ENCODE measurements at places on chromosomes 2 and 18. TPM values are rescaled to one million over a fixed set of nuclear protein-coding genes. Genes with fewer than 3 reads are reported as not detected.

BOLL gene
- total RNA-seq: not detected

CERKL gene
- 0.85 TPM for total RNA-seq

SCG2 gene
- 0.62 TPM for total RNA-seq

DNA sequence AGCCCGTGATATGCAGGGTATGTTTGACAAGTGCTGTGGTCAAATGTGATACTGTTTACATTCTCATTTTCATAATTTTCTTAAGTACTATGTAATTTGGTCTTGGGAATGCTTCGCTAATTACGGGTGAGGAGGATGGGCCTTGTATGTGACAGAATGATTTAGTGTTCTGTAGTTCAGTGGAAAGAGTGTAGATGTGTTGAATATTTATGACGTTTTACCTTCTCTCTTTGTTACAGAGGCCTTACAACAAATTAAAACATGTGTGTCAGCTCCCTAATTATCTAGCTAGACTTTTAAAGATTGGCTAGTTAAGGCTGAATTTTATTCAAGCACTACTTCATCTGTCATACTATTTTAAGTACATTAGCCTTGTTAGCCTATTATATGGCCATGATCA lies 10.6 kb upstream of the CHRNA1 start:
- no peak for DNase-seq

DNA sequence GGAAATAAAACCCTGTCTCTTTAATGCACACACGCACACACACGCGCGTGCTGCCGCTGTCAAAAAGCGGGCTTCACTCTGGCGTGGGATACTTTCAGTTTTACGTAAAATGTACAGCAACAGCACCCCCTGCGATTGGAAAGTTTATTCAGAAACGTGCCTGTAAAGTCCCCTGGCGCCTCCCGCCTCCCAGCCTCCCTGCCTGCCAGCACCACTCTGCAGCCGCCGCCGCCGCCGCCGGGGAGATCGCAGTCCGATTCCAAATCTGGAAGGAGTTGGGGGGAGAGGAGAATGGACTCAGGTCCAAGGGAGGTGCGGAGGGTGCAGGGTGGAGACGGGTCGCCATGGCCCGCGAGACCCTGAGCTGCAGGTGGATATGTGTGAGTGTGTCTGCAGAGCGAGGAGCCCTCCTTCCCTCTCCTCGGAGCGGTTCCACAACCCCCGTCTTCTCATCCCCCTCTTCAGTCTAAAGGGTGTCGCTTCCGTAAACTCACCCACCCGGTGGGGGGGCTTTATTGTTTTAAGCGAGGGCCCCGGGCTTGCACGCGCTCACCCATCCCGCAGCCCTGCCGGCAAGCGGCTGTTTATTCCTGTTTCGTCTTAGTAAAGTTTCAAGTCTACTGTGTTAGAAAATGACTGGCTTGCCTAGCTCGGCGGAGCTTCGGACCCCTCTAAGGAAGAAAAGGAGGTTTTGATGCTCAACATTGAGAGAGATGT lies 1.8 kb upstream of the BCL11A start:
- peak; percentile 76 for DNase-seq

DNA sequence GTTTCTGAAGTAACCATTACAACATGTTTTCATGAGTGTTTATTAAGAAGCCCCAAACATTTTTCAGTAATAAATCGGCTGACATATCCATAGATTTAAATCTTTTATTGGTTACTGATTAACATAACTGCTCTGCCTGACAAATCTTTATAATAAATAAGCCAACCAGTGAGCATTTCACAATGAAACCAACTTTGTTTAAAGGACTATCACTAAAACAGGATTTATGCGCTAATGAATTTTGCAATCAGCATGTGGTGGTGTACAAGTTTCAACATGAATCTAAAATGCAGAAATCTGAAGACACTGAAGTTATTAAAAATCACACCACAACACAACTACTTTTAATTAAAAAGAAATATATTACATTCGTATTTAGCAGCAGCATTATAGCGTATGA lies 166.7 kb downstream of the MEIS1 start:
- DNase-seq: no peak

GRCh38 chr2:46915281-46915810 lies at the start of gene MCFD2:
TSS of gene MCFD2 (minus strand) at chr2:46915806. CDS start at chr2:46909171, 6,635 bp downstream.
- DNase-seq: no peak

DNER gene
- 7.1 TPM for total RNA-seq

All from H4 (cell line).